ENCODE measurements at places on chromosomes 4 and X. TPM values are rescaled to one million over a fixed set of nuclear protein-coding genes. Genes with fewer than 3 reads are reported as not detected.

The PPA2 gene
- 38.2 TPM for total RNA-seq

DNA sequence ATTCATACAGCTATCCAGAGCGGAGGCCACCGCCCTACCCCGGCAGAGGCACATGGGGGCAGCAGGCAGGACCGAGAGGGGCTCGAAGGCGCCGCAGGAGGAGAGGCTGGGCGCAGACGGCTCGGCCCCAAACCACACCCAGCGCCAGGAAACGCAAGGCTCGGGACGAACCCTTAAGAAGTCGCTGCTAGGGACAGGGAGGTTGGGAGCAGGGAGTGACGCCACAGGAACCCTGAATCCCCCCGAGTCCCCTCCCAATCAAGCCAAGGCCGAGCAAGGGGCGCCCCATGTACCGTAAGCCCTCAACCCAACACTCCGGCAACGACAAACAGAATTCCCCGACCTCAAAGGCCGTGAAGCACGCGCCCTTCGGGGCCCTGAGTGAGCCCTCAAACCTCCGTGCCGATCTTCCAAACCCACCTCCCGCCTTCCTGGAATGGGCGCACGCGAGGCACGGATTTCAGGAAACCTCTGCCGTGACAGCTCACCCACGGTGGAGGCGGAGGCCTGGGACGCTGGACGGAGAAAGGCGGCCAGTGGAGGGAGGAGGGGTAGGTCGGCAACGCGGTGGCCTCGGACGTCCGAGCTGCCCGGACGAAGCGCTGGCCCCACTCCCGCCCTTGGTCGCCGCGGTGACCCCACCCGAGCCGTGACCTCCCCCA lies 1.8 kb downstream of the ZFYVE28 start:
- DNase-seq = no peak

GRCh38 chr4:184397516-184398163 lies 76.7 kb downstream of the IRF2 start:
- no peak for DNase-seq

The CT47A7 gene
- total RNA-seq = not detected

GRCh38 chrX:153519569-153520286 lies 2.3 kb downstream of the ATP2B3 start:
- DNase-seq = no peak

GRCh38 chr4:186137196-186137794 lies 32.8 kb downstream of the FAM149A start:
- DNase-seq = no peak

GRCh38 chr4:153204728-153205648 lies 745 bp downstream of the TRIM2 start:
- peak; percentile 50 for DNase-seq

- no peak for DNase-seq
Measured at GRCh38 chr4:41533680-41534079, 4.3 kb upstream of the LIMCH1 start.

GRCh38 chrX:39012621-39013111 lies 211.4 kb downstream of the MID1IP1 start:
- DNase-seq = no peak

- no peak for DNase-seq
Measured at GRCh38 chr4:14910411-14910810, 91.9 kb upstream of the CPEB2 start.

DNA sequence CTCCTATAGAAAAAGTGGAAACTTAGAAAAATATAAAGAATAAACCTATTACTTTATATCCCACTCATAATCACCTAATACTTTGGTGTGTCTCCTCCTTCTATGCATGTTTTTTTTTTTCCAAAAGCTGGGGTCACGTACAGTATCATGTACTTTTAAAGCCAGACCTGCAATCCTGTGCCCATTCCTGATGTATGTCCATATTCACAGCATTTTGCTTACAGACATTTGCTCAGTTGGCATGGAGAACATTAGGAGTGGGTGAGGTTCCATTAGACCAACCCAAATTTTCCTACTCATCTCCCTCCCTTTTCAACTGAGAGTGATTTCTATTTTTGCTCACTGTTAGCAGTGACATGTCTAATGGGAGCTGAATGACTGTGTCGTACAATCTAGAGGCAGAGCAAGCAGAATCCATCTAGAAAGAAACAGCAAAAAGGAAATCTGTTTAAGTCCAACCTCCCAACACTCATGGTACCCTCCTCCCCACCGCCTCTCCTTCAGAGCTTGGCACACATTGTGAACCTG lies 195.6 kb upstream of the KLF3 start:
- no peak for DNase-seq

DNA sequence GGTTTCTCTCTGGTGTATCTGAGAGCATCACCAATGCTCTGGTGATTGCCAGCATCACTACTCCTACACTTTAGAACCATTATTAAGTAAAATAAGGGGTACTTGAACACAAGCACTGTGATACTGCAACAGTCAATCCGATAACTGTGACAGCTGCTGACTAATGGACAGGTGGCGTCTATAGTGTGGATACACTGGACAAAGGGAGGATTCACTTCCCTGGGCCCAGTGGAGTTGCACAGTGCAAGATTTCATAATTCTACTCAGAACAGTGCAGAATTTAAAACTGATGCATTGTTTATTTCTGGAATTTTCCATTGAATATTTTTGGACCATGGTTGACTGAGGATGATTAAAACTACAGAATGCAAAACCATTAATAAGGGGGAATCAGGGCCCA lies 97.8 kb downstream of the SHROOM3 start:
- DNase-seq = no peak

- DNase-seq = no peak
Measured at GRCh38 chr4:182825786-182826185, 91.4 kb downstream of the DCTD start.

DNA sequence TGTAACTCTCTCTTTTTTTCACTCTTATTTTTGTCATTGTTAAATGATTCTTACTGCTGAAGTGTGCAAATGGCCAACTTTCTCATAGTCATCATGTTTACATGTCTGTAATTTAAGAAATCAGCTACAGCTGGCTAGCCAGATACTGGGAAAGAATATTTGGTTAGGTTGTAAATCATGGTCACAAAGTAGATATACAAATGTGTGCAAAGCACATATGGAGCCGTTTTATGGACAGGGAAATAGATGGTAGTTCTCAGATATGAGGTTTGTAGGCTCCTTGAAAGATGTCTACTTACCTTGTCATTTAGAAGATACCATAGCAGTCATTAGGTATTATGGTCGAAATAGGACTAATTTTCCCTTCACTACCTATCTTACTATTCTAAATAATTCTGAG lies 430.4 kb downstream of the ADGRL3 start:
- DNase-seq = no peak

The DMRTC1B gene
- total RNA-seq = 1.3 TPM

GRCh38 chr4:77043507-77044136 lies 32.2 kb downstream of the CCNI start:
- no peak for DNase-seq

DNA sequence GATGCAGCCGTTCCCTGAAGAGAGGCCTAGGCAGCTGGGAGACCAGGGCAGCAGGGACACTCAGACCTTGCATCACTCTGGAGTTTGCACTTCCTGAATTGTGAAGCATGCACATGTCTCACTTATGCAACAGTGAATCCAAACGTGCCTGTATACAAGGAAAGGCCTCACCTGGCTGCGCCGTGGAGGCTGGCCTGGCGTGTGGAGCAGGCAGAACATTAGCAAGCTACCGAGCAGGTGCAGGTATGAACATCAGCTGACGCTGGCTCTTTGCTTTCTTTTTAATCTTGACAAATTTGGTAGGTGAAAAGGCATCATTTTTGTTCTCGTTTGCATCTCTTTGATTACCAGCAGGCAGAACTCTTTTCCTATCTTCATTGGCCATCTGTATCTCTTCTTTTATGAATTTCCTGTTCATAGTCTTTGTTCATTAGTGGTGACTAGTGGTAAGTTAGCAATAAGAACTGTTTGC lies 37.1 kb upstream of the IRAK1 start:
- DNase-seq = no peak

GRCh38 chrX:46325312-46325877 lies 219.8 kb downstream of the ZNF674 start:
- DNase-seq = no peak

DNA sequence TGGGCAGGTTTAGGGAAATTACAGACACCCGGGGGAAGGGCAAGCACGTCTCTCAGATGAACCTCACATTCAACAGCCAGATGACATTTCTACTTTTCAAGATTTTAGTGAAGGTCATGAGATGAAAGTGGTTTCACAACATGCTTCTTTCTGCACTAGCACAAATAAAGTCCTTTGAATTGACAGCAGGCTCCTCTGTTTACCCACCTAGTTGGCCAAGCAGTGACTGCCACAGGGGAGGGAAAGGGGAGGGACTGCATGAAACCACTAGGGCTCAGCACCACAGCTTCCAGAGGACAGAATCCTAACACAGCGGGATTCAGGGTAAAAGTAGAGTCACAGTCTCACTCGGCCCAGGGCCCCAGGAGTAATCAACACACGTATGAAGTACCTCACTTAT lies 6.2 kb downstream of the RAB40A start:
- DNase-seq = no peak

The GPR173 gene
- total RNA-seq = 1.1 TPM

The ADH1C gene
- total RNA-seq = 25.8 TPM

The MCUB gene
- total RNA-seq = 1.3 TPM

GRCh38 chrX:38985945-38986344 lies 184.7 kb downstream of the MID1IP1 start:
- DNase-seq = no peak

GRCh38 chr4:99857307-99857706 lies 36.9 kb downstream of the LAMTOR3 start:
- no peak for DNase-seq

DNA sequence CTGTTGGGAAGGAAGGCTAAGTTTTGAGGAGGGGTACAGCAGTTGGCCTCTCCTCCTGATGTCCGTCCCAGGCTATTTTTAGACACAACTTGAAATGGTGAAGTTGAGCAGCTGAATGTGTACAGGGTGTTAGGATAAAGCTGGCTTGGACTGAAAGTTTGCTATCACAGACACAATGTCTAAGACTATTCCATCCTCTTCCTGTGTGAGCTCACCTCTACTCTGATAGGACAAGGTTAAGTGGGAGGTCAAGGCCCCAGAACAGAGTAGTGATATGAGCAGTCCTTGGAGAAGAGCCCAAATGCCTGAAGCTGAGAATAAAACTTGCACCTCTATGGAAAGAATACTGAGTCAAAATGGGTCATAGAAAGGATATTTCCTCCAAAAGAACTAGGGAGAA lies 4.1 kb downstream of the ATP1B4 start:
- no peak for DNase-seq

DNA sequence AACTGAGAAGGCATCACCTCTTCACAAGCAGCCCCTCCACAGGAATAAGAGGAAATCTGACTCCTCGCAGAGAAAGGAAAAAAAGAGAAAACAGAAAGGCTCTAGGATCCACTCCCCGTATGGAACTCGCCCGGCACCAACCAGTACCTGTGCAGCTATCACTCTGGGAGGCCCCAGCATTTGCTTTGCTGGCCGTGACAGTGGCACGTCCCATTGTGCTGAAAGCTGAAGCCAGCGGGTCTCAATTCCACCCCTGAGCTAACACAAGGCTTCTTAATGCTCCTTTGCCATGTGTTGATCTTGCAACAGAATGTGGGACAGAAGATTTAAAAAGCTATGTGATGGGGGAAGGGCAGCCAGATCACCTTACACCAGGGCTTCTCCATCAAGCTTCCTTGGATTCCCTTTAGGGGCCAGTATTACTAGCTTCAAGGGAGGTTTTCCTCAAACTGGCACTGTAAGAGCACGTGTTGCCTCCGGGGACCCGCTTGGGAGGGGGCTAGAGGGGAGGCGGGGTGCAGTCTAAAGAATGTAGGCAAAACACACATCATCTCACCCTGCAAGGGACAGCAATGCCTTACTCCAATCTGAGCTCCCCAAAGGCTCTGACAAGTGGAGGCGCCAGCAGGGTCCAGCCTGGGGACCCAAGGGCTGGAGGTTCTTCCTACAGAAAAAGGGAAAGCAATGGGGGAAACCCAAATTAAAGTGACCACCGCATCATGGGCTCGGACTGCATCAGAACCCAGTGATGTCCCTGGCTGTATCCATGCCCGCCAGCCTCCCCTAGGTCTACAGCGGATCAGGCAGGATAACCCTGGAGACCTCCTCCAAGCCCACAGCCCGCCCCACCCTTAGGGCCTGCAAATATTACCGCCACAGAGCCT lies 1.2 kb downstream of the USP46 start:
- no peak for DNase-seq

The SLC9B2 gene
- total RNA-seq = 3.7 TPM
